Germinal center (tissue), 1 donor: ENCODE measurements at places on chromosomes 1 and 21.

GRCh38 chr1:78143152-78143551 lies 97.4 kb downstream of the GIPC2 start:
- peak; percentile 22 for DNase-seq

DNA sequence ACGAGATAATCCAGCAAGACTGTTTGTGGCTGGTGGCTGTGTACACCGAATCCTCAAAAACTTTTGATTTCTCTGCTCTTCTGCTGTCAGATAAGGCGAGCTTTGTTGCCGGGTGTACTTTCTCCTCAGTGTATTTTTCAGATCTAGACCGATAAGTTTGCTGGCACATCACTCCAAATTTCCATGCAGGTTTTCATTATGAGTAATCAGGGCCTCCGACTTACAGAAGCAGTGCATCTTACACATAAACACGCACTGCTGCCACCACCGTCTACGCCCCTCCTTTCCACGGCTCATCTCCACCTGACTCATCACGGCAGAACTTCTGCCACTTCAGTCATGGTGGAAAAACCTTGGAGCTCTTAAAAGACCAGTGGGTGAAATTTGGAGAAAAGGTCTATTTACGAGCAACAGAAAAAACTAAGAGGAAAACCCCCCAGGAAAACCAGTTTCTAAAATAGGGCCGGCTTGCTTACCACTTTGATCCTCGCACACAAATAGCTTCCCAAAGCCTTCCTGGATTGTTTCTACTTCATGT lies 7.7 kb downstream of the ZBTB21 start:
- peak; percentile 31 for DNase-seq

GRCh38 chr1:235430991-235431390 lies 63.8 kb downstream of the TBCE start:
- no peak for DNase-seq

DNA sequence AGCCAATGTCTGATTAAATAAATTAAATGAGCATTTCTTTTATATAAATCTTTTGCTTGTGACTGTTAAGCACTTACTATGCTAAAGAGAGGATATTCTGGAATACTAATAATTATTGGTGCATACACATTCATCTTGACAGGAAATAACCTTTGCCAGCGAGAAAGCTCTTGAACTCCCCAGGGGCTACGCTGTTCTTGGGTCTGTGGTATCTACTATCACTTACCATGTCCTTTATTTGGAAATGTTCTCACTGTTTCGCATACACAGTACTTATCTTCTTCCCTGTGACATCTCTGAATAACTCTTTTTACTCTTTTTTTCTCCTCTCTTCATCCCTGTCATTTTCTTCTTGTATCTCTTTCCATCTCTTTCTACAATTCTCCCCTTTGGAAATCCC lies 178.7 kb downstream of the GABPA start:
- no peak for DNase-seq

DNA sequence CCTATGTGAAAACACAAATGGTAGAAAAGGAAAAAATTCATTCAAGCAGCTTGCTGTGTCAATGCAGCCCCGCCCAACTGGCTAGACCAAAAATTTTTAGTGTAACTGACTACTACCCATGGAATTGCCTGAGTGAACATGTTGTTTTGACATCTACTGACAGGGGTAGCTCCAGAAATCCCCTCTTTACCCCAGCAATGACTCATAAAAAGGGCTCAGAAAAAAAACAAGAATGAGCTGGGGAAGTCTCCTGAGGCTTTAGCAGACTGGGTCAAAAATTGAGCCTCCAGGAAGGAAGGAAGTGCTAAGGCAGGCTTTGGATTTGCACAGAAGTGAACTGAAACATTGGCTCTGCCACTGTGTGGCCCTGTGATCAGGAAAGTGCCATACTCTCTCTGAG lies 24.4 kb upstream of the FGGY start:
- DNase-seq = no peak

- DNase-seq = peak; percentile 75
Observed at GRCh38 chr1:203325418-203326091, 20.2 kb downstream of the BTG2 start.

DNA sequence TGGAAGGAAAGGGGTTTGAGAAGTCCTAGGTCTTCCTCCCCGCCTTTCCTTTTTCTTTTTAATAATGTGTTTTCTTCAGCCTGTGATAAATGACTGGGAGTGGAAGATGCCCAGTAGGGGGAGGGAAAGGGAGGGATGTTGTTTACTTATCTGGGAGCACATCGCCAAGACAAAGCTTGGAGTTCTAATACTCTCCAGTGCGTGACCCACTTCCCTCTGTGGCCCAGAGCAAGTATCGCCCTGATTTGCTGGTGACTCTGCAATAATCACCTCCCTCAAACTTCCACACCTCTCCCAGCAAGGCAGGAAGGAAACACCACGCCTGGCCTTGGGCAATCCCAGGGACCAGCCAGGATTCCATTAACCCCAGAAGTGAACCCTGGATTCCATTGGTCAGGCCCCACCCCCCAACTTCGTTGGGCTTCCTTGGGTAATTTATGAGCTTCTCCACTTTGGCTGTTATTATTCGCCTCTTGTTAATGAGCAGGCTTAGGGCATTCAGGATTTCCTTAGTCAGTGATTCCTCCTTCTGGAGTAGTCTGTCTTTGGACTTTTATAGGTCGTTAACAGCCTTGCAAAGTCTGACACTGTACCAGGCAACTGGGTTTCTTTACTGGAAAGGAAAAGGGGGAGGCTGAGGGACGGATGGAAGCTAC lies 24.3 kb upstream of the GRHL3 start:
- DNase-seq = no peak

- DNase-seq = no peak
Observed at GRCh38 chr1:158257888-158258287, 3.7 kb downstream of the CD1A start.

DNA sequence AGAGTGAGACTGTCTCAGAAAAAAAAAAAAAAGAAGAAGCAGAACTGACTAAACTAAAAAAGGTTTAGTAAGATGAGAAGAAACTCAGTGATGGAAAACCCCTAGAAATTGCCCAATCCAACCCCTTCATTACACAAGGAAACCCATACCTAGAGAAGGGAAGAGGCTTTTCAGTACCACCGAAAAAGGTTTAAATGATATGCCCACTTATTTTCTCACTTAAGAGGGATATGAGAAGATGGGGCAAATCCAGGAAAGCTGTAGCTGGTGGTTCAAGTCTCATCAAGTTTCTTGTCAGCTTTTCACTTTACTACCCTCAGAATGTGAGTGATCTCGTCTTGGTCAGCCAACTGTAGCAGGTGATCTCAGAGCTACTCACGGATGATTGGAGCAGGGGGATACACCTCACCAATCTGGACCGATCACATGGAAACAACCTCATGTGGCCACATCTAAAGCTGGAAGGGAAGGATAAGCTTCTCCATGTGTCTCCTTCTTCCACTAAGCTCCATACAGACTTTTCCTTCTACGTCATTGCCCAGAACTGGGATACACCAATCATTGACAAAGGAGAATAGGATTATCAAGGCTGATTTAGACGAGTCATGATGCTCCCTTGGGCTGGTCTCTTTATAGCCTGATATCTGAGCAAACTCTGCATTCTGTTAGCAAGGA lies 126.7 kb upstream of the POU3F1 start:
- peak; percentile 47 for DNase-seq

DNA sequence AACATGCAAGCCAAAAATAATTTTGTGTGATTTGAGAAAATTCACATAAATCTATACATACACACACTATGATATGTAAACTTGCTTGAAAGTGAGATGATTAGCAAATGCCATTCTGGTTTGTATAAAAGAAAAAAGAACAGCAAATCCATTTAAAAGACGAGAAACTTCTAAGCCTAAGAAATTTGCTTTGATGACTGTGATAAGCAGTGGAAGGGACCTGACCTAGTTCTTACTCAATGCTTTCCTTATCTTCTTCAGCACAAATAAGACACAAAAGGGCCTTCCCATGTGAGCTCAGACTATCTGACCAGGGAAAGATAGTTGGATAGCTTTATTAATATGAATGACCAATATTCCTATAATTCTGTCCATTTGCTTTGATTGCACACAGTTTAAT lies 25.3 kb upstream of the NMNAT2 start:
- DNase-seq = no peak
